ENCODE measurements at places on chromosomes 12 and 14.
A peak's percentile ranks its signal among the peaks of the same experiment; 100 is the strongest.

DNA sequence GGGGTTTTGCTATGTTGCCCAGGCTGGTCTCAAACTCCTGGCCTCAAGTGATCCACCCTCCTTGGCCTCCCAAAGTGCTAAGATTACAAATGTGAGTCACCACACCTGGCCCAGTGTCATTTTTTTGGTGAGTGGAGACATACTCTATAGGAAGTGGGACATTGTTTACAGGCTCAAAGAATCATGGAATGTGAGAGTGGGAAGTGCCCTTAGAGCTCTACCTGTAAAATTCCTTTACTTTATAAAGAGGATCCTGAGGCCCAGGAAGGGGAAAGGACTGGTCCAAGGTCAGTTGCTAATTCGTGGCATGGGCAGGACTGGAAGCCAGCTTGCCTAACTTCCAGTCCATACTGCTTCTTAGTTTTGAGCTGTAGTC, 8.7 kb upstream of the ADCK1 start:
- DNase-seq = no peak

GRCh38 chr12:130826151-130826801, 12.8 kb downstream of the STX2 start:
- peak; percentile 29 for DNase-seq

- no peak for DNase-seq
Observed at GRCh38 chr14:95204705-95205104, 47.4 kb upstream of the DICER1 start.

- no peak for DNase-seq
Observed at GRCh38 chr12:95989504-95990123, 6.5 kb downstream of the HAL start.

DNA sequence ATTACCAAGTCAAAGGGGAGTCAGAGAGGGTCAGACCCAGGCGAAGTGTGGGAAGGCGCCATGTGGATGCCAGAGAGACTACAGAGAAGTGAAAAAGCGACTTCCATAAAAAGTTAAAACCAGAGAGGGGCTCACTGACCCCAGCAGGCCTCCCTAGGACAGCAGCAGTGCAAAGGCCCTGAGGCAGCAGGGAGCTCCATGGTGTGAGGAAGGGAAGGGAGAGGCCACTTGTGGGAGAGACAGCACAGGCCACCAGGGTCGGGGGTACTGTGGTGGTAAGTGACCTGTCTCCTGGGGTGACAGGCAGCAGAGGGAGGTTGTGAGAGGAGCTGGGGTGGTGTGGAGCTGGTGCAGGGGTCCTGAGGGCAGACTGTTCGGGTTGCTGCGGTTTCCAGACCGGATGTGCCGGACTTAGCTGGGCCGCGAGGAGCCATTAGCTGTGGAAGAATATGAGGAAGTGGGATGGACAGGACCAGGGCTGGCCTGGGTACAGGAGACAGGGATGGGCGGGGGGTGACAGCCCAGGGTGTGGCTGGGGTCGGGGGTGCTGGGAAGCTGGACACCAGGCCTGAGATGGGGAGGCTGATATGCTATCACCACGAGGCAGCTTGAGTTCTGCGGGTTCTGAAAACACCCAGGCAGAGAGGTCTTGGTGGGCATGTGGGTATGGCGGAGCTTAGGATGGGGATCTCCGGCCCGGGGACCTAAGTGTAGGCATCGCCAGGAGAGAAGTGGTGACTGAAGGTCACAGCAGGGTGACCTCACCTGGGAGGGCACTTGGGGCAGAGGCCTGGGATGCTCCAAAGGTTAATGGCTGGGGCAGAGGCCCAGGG, 22.7 kb downstream of the SETD1B start:
- DNase-seq = no peak

GRCh38 chr12:103495469-103496456, at the start of gene C12orf42:
C12orf42 (minus strand) TSS chr12:103495968; CDS start chr12:103478426, 17,542 bp downstream.
- DNase-seq = no peak

DNA sequence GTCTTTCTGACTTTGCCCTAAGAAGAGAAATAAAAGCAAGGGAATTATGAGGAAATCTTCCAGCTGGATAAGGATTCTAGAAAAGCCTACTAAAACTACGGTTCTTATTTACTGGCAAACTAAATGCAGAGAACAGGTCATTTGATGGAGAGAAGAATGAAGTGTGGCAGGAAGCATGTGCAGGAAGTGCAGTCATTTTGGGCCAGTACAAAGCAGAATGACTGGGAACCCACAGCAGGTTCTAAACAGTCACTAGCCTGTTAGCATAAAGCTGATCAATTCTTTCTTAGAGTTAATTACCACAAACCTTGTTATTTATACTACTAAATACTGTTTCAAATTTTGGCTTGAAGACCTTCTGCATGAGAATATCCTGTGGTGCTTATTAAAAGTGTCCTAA, 36.7 kb downstream of the CFAP54 start:
- no peak for DNase-seq

GRCh38 chr14:54610051-54610977, 43.4 kb downstream of the SAMD4A start:
- no peak for DNase-seq

DNA sequence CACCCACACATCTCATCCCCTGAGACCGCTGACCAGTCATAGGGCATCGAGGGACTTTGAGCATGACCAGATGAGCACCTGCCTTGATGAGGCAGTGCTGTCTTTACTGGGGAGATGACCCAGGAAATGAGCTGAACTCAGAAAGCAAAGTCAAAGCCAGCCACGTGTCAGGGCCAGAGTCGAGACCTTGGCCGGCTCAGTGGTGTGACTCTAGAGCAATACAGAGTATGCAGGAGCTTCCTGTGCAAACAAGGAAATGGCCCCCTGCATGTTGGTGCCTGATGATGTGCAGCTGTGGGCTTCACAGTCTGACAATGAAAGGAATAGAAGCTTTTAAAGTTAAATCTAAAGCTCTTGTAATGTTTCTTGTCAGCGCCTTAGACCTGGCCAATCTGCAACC, 332.9 kb downstream of the PCNX1 start:
- DNase-seq = no peak

DNA sequence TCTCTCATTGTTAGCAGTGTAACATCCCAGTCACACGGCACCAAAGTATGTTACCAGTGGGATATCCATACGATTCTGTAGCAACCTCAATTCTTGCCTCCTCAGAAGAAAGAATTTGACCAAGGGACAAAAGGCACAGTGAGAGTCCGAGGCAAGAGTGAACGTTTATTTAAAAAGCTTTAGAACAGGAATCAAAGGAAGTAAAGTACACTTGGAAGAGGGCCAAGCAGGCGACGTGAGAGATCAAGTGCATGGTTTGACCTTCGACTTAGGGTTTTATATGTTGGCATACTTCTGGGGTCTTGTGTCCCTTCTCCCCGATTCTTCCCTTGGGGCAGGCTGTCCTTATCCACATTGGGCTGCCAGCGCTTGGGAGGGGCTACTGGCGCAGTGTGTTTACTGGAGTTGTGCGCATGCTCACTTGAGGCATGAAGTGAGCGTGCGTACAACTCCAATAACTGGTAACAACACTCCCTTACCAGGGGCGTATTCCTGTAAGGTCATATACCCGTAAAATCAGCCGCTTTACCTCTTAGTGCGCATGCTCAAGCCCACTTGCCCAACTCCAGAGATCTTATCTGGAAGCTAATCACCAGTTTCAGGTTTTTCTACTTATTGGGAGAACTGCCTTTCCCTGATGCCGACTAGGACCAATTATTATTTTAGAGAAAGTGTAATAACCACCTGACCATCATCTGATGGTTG, 71.7 kb downstream of the FAR2 start:
- no peak for DNase-seq

GRCh38 chr12:49236423-49236822, 28.5 kb upstream of the TUBA1C start:
- no peak for DNase-seq

- DNase-seq = no peak
Observed at GRCh38 chr12:28830491-28830890, 318.6 kb upstream of the FAR2 start.

DNA sequence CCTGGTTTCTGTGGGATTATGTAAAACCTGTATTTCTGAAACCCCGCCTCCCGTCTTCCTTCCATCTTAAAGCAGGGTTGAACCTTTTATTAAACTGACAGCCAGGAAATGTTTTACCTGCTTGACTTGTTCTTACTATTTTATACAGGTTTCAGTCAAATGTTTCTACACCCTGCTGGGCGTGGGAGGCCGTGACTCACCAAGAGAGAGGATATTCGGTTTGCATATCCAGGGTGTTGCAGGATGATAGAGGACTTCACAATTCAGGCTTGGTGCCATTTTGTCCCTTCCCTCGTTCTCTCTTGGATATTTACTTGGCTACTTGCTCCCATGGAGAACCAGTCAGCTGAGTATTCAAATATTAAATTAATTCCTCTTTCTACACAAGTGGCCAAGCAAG, 69.7 kb downstream of the ARF6 start:
- DNase-seq = no peak

GRCh38 chr14:28779456-28779855, 12.9 kb downstream of the FOXG1 start:
- no peak for DNase-seq

DNA sequence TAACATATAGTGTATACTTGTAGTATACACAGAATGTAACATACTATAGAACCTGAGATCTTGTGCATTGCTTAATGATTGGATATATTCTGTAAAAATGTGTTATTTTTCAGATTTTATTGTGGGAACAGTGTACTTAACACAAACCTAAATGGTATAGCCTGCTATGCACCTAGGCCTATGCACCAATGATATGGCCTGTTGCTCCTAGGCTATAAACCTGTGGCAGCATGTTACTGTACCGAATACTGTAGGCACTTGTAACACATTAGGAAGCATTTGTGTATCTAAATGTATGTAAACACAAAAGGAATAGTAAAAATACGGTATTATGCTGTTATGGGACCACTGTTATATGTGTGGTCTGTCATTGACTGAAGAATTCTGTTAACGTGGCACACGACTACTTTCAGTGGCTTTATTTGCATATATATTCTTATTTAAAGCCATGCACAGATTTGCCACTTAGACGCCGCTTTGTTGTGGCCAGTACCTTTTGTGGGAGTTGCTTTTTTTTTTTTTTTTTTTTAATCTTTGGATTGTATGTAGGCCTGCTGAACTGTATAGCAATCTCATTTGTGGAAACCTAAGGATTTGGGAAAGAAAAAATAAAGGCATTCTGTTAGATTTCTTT, 7.4 kb downstream of the PAPOLA start:
- DNase-seq = no peak

DNA sequence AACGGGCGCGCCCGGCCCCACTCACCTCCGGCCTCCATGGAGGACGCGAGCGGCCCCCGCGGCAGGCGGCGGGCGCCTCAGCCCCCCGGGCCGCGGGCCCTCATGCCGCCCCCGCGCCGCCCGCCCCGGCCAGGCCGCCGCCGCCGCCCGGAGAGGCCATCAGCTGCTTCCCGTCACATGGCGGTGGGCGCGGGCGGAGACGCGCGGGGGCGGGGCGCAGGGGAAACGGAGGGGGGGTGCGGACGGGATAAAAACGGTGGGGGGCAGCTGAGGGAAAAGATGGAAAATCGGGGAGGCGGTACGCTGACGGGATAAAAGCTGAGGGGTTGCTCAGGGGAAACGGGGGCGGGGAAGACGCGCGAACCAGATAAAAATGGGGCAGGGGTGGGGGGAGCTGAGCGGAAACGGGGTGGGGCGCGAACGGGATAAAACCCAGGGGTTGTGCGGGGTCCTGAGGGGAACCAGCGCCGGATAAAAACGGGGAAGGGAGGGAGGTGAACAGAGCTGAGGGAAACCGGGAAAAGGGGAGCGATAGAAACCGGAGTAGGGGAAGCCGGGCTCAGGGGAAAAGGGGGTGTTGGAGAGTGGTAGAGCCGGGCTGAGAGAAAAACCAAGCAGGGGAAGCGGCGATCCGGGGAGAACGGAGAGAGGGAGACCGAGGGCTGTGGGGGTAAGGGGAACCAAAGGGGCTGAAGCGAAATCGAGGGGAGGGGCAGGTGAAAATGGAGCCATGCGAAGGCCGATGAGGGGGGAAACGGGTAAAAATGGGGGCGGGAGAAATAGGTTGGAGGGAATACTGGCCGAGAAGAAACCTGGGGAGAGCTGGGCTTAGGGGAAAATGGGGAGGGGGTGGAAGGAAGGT, at the start of gene WSB2:
Gene WSB2 (minus strand): TSS at position 169 of the 862 bp plus-strand sequence. CDS start 131 bp downstream, at position 38.
- DNase-seq = no peak

- DNase-seq = no peak
Observed at GRCh38 chr12:54286042-54287030, 5.8 kb downstream of the HNRNPA1 start.

- DNase-seq = peak; percentile 97
Observed at GRCh38 chr12:6613776-6614512, 6.8 kb upstream of the CHD4 start.

DNA sequence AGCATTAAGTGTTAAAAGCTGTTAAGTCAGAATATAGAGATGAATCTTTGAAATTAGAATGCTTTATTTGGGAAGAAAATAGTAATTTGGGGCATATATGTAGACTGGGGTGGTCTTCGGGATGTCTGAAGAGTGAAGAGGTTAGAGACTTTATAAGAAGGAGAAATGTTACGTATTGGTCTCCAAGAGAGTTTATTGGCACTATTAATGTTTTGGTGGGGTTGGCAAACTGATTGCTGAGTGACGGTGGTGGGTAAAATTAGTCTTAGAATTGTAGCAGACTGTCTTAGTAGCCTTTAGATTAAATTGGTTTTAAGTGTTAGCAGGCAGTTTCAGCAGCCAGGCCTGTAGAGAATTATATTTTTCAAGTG, 4.9 kb upstream of the ATP23 start:
- DNase-seq = no peak

GRCh38 chr14:53971521-53971920, 14.9 kb upstream of the BMP4 start:
- DNase-seq = no peak

DNA sequence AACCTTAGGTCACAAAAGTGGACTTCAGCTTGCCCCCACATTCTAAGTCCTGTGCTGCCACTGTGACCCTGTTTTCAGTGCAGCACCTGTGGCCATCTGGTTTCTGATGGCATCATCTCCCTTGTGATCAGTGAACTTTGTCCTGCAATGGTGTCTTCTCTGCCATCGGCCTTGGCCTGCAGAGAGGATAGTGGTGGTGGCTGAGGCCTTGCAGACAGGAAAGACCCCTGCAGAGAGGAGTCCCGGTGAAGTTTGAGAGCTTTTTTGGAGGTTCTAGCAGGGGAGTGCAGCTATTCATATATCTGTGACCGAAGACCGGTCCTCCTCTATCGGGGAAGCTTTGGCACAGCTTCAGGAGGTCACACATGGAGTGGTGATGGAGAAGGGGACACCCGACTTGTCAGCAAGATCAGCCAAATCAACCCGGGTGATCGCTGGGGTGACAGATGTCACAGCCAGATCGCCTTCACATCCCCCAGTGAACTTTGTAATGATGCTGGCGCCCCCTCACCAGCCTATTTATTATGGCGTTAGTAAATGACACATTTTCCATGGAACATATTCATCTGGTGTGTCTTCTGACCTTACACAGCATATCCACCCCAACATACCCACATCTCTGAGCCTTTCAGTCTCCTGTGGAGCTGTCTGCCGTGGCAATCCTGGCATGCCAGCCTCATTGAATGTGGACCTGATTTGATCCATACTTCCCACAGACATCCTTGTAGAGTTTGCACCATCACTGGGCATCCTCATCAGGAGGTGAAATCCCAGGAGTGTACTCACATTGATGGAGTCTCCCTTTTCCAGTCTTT, 136.1 kb downstream of the PAPOLA start:
- DNase-seq = no peak

DNA sequence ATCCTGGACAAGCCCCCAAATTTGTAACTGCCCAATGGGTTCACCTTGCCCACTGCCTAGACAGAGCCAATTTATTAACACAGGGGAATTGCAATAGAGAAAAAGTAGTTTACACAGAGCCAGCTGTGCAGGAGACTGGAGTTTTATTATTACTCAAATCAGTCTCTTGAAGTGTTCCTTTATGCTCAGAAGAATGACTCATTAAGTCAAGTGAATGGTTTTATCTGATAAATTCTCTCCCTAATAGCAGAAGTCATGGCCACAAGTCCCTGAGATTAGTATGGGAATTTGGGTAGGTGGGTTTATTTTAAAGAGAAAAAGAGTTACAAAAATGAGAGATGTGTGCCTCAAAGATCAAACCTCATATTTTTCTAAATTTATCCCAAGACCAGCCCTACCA, 122.8 kb upstream of the NUDT4 start:
- DNase-seq = no peak
